T-helper 22 cell (primary cell): ENCODE measurements at places on chromosomes 2 and 18.

DNA sequence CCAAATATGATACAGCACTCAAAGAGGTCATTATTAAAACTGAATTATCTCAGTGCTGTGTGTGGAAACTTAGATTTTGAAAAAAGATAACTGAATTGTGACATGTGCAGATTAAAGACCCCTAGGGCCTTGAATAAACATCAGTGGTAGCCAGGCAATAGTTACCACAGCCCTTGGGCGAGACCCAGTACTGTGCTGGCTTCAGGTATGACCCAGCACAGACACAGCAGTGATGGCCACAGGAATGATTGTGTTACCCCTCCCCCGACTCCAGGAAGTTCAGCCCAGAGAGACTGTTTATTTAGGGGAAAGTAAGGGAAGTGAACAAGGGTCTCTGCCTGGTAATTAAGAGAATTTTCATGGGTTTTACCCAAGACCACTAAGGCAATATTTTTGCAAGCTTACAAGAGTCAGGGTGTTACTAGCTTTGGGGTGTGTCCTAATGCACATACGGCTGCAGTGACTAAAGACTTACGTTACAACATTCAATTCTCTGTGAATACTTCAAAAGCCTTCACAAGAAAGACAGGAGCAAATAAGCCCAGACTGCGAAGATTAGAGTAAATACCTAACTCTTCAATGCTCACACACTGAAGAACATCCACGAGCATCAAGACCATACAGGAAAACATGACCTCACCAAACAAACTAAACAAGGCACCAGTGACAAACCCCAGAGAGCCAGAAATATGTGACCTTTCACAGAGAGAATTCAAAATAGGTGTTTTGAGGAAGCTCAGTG is 28.2 kb upstream of the ITGAV start:
- no peak for DNase-seq

DNA sequence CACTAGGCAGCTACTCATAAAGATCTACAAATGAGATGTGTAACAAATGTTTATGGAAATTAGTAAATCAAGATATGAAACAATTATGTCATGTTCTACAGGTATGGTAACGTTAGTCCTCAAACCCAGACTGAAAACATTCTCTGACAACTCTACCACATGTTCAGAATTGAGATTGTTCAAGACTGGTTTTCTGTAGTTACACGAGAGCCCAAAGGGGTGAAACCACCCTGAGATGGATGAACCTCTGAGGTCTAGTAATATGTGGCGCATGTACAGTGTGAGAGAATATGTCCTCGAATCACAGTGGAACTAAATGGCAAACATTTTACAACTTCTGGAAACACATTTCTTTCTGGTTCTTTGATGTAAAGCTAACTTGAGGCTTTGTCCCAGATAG is 614.3 kb downstream of the ZEB2 start:
- DNase-seq, result no peak

- no peak for DNase-seq
Measured at GRCh38 chr2:96233880-96234316, 25.3 kb upstream of the STARD7 start.

GRCh38 chr2:236063994-236064393 is 104.2 kb downstream of the GBX2 start:
- no peak for DNase-seq

GRCh38 chr2:8750221-8750620 is 68.4 kb downstream of the ID2 start:
- DNase-seq, result no peak

GRCh38 chr2:75605770-75606529 is 40.6 kb upstream of the MRPL19 start:
- DNase-seq, result no peak

DNA sequence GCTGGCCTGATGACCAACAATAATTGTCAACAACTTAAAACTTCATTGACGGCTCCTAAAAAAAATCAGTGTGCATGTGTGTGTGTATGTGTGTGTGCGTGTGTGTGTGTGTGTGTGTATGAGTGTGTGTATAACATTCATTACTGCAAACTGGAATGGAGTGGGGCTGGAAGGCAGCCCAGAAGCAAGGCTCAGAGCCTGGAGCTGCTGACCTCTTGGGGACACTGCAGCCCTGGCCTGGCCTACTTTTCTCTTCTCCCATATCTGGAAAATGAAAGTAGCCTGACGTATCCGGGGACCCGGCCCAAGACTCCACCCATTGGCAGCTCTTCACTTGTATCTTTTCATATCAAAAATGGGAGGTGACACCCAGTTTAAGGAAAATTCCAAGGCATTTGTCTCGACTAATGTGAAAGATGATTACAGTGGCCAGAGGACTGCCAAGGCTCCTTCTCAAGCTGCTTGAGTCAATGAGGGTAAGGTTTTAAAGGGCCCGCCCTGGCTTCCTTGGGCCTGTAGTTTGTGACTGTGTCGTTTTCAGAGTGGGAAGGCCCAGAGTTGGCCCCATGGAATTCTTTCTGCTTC is 72.4 kb upstream of the IL1R1 start:
- DNase-seq, result no peak

DNA sequence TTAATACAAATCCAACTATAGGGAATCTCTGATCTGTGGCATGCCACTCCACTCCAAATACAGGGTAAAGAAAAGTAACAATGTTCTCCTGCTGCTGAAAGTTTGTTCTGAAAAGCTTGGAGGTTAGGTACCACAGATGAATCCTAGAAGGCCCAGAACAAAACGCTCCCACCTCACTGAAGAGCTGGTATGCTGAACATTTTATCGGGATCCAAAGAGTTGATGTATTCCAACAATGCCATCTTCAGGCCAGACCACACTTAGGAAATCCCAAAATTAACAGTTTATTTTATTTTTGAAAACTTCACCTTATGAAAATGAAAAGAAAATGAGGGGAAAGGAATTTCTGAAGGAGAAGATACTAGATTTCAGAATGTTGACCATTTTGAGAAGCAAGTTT is 145.1 kb upstream of the CDH19 start:
- DNase-seq, result no peak

GRCh38 chr2:83478037-83478436 is 981.0 kb downstream of the SUCLG1 start:
- DNase-seq, result no peak

DNA sequence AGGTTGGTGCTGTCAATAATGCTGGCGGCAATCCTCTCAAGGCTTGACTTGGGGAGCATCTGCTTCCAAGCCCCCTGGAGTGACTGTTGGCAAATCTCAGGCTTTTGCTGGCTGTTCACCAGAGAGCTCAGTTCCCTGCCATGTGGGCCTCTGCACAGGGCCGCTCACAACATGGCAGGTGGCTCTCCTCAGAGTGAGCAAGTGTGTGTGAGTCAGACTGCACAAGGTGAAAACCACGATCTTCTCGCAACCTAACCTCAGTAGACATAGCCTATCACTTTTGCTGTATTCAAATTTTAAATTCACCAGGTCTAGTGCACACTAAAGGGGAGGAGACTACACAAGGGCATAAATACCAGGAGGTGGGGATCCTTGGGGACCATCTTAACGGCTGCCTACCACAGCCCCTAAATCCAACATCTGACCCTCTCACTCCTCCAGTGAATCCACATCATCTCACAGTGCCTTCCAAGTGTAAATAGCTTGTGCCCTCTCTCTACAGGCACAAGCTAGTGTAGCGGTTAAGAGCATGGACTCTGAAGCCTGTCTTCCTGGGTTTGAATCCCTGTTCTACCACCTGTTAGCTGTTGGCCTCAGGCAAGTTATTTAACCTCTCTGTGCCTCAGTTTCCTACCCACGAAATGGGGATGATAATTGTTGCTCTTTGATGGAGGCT is 187.7 kb upstream of the CXCR4 start:
- DNase-seq, result no peak

DNA sequence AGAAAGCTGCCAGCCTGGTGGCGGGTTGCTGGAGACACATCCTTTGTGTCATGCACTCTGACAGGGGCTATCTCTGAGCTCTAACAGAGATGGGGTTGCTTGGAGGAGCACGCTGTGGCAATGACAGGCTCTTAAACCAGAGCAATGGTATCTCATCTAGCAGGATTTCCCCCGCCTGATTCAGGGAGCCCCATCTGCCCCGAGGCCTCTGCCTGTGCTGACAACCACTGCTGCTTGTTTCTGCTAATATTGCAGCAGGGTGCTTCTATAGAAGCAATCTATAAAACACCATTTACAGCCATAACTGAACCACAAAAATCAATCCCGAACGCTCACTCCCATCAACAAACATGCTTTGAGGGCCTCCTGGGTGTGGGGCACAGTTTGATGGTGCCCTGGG is 12.8 kb upstream of the DNPEP start:
- DNase-seq, result no peak

- no peak for DNase-seq
Measured at GRCh38 chr18:64713284-64713683, 564.4 kb upstream of the LINC00305 start.

DNA sequence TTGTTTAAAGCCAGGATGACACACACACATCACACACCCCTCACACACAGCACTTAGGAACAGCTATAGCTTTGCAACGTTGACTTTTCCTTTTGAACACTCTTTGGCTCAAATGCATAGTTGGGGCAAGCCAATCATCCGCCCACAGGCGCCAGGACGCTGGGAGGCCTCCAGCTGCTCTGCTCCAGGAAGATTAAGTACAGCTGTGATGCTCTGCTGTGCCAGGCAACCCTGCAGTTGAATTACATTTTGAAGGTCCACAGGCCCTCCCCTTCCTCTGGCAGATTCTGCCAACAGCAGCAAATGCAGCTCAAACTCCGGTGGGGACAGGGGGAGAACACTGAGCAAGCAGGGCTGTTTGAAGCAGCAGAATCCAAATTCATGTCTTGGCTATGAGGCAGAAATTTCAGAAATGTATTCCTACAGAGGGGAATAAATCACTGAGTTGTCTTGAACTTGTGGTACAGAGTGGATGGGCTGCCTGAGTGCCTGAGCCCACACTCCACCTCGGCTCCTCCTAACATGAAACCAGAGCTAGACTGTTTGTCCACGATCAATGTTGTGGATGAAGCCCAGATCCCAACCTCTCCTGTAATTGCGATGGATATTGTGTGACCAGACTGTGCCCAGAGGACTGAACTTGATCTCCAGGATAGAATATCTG is 86.5 kb upstream of the PPP1CB start:
- DNase-seq, result no peak

GRCh38 chr2:201194097-201194496 is 11.2 kb downstream of the CASP10 start:
- DNase-seq, result no peak

GRCh38 chr2:179661986-179662385 is 199.4 kb downstream of the ZNF385B start:
- no peak for DNase-seq

- no peak for DNase-seq
Measured at GRCh38 chr2:153360239-153360638, 118.3 kb downstream of the RPRM start.

DNA sequence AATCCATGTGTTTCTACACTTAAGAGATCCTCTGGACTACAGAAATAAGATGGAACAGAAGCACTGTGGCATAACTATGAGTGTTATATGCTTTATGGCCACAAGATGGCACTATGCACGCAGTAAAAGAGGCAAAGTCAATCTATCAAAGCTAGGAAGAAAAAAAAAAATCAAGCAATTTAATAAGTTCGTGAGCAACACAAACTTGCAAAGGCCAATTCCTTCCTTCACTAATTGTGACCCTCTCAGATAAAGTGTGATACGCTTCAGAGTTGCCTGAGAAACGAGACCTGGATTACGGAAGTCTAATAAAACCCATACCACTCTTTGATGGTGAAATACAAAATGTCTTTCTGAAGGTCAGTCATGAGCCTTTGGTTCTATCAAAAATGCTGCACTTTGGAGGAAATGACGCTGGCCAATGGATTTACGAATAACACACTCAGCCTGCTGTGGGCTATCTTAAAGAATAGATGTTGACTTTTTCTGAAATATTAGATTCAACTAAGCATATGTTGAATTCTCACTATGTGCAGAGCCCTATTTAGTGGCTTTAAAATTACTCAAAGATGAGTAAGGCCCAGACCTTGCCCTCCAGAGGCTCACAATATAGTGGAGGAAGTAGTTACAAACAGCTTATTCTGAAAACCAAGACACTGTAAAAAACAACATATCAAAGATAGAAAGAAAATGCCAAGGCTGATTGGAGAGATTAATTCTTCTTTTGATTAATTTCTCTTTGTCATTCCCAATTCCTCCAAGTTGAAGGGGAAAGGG is 35.5 kb upstream of the TTR start:
- no peak for DNase-seq

DNA sequence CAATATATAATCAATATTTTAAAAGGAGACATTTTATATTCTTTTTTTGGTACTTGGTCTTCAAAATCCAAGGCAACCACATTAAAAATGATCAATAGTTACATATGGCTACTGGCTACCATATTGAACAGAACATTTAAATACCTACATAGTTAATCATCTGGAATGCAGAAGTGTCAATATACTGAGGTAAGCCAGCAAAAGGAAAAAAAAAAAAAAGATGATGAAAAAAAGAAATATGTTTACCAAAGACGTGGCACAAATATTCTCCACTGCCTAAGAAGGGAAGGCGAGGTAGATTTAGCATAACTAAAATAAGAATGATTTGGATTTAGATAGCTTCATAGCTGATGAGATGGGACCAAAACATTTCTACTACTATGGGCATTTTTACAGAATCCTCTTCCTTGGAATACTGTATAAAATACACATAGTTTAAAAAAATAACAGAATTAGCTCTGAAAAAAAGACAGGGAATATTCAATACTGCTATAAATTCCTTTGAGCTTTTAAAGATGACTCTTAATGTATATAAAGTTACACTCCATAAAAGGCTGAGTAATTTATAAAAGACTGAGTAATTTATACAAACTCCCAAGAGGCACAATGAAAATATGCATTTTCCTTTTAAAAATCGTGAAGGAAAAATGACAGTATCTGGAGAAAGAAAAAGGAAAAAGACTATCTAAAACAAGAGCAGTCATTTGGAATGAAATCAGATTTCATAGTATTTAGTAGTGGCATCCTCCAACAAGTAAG is 63.5 kb downstream of the CDH2 start:
- no peak for DNase-seq

DNA sequence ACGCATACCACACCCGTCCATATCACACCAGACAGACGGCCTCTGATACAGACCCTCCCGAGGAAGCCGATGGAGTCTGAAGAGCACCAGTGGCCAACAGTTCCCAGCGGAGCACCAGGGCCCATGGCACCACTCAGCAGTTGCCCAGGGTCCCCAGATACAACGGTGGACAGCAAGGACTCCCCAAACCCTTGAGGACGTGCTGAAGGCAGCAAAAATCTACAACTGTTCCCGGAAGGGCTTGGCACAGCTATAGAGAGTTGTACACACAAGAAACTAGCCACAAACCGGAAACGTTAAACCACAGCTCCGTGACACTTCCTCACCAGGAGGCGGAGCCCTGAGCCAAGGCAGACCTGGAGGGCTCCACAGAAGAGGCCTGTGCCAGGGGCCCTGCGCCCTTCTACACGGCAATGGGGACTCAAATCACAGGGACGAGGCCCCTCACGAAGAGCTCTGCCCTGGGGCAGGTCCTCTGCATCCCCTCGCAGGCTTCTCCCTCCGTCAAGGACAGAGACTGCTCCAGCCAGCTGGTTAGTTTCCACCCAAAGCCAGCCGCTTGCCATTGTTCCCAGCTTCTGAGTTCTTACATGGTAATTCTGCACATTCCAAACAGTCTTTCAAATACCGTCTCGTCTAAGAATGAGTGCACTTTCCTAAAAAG is 133.4 kb downstream of the HDAC4 start:
- DNase-seq, result peak; percentile 88

- DNase-seq, result no peak
Measured at GRCh38 chr2:62320657-62321357, 124.9 kb downstream of the B3GNT2 start.
